Thoracic aorta (tissue), 2 donors: ENCODE measurements at places on chromosomes 3 and 15. TPM values are rescaled to one million over a fixed set of nuclear protein-coding genes. Genes with fewer than 3 reads are reported as not detected.

- peaks cover 3% of the 10 kb centered on the region for H3K4me1 ChIP-seq
- no peak for DNase-seq
- no peaks in the 10 kb centered on the region for H3K27me3 ChIP-seq
- peak overlapping the region; percentile 10 for H3K4me3 ChIP-seq
- no peaks in the 10 kb centered on the region for H3K36me3 ChIP-seq
- no peak overlapping the region for H3K27ac ChIP-seq
Measured at GRCh38 chr3:174767406-174767805, 91.7 kb upstream of the NAALADL2 start.

The WDR49 gene
- total RNA-seq: 0.63 TPM

- H3K36me3 ChIP-seq: no peaks in the 10 kb centered on the region
- peak overlapping the region; percentile 41 for H3K4me3 ChIP-seq
- peaks cover 62% of the 10 kb centered on the region for H3K4me1 ChIP-seq
- H3K27ac ChIP-seq: peak overlapping the region; percentile 88
- no peaks in the 10 kb centered on the region for H3K27me3 ChIP-seq
Measured at GRCh38 chr15:75042730-75043508, 19.5 kb downstream of the PPCDC start.

DNA sequence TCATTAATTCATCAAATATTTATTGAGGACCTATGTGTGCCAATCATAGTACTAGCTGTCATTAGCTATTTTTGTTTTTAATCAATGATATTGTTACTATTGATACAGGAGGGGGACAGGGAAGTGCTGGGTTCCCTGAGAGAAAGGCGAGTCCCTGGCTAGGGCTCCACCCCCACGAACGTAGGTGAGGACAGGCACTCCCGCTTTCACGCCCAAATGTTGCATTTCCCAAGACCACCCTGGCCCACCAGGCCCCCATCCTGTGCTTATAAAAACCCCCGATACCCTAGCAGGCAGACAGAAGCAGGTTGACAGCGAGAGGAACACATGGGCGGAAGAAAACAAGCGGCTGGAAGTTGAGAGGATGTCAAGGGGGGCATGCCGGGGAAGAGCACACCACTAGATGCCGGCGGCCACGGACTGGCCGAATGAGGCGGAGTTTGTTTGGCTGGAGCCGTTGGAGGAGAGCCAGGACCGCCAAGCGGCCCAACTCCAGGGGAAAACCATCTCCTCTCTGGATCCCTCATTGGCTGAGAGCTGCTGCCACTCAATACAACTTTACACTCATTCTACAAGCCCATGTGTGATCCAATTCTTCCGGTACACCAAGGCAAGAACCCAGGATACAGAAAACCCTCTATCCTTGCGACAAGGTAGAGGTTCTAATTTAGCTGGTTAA lies 798.7 kb upstream of the SEMA6D start:
- H3K36me3 ChIP-seq: no peaks in the 10 kb centered on the region
- H3K4me1 ChIP-seq: no peaks in the 10 kb centered on the region
- H3K27ac ChIP-seq: no peak overlapping the region
- no peak overlapping the region for H3K4me3 ChIP-seq
- DNase-seq: no peak

GRCh38 chr3:126135406-126136076 lies 44.8 kb downstream of the ALDH1L1 start:
- no peak for DNase-seq
- peaks cover 7% of the 10 kb centered on the region for H3K4me1 ChIP-seq
- H3K36me3 ChIP-seq: no peaks in the 10 kb centered on the region
- no peak overlapping the region for H3K27ac ChIP-seq
- no peak overlapping the region for H3K4me3 ChIP-seq
- H3K27me3 ChIP-seq: no peaks in the 10 kb centered on the region

DNA sequence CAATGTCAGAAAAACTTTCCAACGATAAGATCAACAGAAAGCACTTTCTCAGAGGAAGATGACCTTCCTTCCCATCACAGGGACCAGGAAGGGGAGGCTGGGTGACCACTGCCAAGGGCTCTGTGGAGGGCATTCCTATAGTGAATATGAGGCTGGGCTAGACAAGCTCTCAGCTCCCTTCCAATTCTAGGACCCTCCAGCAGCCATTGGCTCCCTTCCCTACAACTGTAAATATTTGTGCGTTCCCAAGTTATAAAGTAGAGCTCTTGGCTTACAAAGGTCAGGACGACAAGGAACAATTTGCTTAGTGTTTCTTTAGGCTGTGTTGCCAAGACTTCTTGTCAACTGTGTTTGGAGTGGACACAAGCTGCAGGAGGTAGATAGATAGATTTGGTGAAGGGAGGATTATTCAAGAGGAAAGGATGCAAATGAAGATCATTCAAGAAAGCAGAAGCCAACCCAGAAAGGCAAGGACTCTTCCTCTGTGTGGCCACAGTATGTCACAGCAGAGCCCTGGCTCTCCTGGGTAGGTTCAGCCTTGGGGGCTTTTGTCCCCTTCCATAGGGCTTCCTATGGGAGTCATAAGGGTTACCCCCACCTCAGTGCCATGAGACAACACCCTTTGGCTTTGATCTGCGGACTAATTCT lies 223.6 kb upstream of the TLE3 start:
- H3K27ac ChIP-seq: no peak overlapping the region
- DNase-seq: no peak
- H3K4me1 ChIP-seq: peaks cover 14% of the 10 kb centered on the region

DNA sequence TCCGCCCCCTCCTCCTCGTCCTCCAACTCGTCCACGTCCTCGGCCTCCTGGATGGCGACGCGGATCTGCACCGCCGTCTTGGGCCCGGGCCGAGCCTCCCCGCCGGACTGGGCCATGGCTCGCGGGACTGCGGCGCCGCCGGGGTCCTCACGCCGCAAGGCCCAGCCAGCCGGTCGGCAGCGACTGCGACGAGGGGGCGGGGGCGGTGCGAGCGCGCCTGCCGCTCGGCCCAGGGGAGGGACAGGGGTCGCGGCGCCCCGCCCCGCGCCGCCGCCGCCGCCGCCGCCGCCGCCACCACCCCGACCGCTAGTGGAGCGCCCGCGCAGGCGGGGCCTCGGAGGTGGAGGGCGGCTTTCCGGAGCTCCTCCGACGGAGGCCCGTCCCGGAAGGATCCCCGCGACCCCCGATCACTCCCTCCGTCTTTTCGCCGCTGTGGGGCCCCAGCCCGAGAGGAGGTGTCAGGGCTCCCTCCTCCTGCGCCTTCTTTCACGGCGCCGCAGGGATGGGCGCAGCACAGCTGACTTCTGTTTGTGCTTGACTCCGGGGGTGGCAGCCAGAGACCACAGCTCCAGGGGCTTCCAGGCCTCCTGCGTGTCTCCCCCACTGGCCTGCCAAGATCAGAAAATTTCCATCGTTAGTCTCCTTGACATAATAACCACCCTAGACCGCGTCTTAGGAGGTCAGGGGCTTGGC lies at the start of gene LARP6:
Gene LARP6 (minus strand): TSS at position 185 of the 693 bp plus-strand sequence. CDS start 69 bp downstream, at position 116.
- H3K27ac ChIP-seq: peak within 1 kb of the TSS; percentile 98
- H3K36me3 ChIP-seq: peaks cover 4% of the 10 kb centered on the region
- H3K27me3 ChIP-seq: no peaks in the 10 kb centered on the region
